ENCODE measurements at places on chromosomes 3 and 15.

DNA sequence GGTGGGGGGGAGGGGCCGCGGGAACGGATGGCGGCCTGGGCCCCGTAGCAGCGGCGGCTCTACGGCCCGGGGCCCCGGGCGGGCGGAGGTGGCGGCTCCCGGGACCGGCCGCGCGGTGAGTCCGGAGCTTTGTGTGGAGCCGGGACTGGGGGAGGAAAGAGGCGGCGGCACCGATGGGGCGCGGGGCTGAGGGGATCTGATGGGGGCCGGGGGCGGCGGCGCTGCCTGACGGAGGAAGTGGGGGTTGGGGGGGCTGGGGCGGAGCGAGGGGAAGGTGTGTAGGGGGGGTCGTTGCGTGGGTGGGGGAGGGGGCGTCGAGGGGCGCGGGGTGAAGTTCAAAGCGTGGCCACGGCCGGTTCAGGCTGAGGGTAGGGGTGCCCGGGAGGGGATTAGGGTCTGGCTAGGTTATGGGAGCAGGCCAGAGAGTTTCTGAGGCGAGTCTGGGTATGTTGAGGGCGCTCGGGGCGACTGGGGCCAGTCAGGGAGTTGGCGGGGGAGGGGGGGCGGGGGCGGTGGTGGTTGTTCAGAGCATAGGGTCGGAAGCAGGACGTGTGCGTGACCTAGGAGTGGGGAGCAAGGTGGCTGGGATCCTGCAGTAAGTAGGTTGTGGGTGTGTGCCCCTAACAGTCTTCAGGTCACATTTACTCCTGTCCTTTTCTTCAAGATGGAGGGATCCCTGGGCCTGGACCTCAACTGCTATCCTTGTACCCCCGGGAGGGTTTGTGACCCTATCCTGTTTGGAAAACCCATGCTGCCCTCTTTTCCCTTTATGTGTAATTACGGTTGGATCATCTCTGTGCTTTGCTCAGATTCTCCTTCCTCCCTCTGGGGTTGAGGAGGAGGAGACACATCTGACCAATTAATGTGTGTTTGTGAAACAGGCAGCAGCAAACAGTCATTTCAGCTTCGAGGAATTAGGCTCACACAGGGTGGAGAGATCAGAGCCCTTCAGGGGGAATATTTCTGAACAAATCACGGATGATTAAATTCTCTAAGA lies 644 bp downstream of the ZNF609 start:
- H3K27me3 ChIP-seq, result no peaks in the 10 kb centered on the region
- H3K4me3 ChIP-seq, result peak overlapping the region; percentile 85
- no peaks in the 10 kb centered on the region for H3K36me3 ChIP-seq
- H3K4me1 ChIP-seq, result peaks cover 71% of the 10 kb centered on the region
- H3K27ac ChIP-seq, result peak overlapping the region; percentile 92

GRCh38 chr3:180223268-180223667 lies 186.5 kb upstream of the PEX5L start:
- no peak overlapping the region for H3K4me3 ChIP-seq
- H3K36me3 ChIP-seq, result peaks cover under 1% of the 10 kb centered on the region
- no peak for DNase-seq

DNA sequence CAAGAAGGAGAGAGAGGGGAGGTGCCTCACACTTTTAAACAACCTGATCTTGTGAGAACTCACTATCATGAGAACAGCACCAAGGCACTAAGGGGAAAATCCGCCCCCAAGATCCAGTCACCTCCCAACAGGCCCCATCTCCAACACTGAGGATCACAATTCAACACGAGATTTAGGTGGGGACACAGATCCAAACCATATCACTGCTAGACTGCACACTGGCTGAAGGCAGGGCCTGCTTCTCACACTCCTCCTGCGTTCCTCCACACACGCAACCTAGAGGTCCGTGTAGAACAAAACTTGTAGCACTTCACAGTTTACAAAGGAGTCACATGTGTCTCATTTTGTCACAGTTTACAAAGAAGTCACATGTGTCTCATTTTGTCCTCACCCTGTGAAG lies 97.8 kb downstream of the DAPK2 start:
- no peak overlapping the region for H3K4me3 ChIP-seq
- no peaks in the 10 kb centered on the region for H3K36me3 ChIP-seq
- H3K27ac ChIP-seq, result no peak overlapping the region
- no peak for DNase-seq
- no peaks in the 10 kb centered on the region for H3K27me3 ChIP-seq

GRCh38 chr3:178022599-178022998 lies 513.6 kb upstream of the KCNMB2 start:
- no peaks in the 10 kb centered on the region for H3K36me3 ChIP-seq
- H3K4me3 ChIP-seq, result no peak overlapping the region
- no peaks in the 10 kb centered on the region for H3K4me1 ChIP-seq

DNA sequence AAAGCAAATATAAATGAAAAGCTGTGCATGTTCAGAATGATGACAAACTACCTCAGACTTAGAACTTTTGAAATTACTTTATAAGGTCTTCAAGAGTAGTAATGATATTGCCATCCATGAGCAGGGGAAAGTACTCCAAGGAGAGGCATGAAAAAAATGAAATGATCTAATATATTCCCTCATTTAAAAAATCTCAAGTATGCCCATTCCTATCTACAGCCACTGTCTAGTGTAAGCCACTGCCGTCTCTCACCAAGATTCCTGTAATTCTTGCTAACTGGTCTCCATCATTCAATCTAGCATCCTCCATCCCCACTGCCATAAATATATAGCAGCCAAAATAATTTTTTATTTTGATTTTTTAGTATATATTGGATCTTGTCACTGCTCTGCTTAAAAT lies 258.8 kb downstream of the PLOD2 start:
- H3K4me1 ChIP-seq, result no peaks in the 10 kb centered on the region
- H3K27ac ChIP-seq, result no peak overlapping the region
- H3K4me3 ChIP-seq, result no peak overlapping the region
- no peak for DNase-seq

DNA sequence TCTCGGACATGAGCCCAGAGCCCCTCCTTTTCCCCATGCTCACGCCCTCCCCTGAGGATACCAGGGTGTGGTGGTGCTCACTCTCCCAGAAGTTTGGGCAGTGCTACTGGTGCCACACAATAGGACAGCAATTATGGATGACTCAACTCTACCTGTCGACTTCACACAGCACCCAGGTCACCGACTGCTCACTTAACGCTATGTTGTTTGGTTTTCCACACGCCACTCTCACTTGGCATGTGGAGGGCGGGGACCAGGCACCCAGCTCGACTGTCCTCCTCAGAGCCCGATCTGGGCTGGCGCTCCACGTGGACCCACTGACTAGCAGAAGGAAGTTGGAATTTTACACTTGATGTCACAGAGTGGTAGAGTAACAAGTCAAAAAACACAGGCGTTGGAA lies 30.9 kb downstream of the STIMATE start:
- H3K4me3 ChIP-seq, result no peak overlapping the region
- H3K4me1 ChIP-seq, result no peaks in the 10 kb centered on the region
- H3K27me3 ChIP-seq, result no peaks in the 10 kb centered on the region
- no peak overlapping the region for H3K27ac ChIP-seq

DNA sequence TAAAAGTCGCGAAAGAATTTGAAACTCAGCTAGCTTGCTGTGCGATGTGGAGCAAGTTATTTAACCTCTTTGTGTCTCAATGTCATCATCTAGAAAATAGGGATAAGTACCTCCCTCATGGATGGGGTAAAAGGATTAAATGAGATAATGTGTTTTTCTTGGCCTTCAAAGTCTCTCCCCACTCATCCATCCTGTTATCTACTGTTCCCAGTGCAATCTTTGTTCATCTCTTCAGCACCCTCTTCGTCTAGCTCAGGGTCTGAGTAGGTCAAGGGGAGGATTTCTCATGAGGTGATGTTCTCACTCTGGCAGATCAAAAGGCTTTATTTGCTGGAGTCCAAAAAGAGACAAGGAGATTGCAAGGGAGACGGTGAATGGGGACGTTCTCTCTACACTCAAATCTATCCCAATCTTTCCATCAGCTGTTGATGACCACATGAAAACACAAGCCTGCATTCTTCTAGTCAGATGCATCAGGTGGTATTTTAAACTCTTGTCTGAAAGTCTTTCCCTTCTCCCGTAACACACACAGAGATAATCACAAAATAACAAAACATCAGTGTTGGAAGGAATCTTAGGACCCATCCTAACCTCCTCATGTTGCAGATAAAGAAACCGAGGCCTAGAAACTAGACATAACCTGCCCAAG lies 1.3 kb downstream of the MESD start:
- H3K4me1 ChIP-seq, result peaks cover 21% of the 10 kb centered on the region
- H3K27ac ChIP-seq, result peak overlapping the region; percentile 98
- peak overlapping the region; percentile 98 for H3K4me3 ChIP-seq
- H3K36me3 ChIP-seq, result no peaks in the 10 kb centered on the region

DNA sequence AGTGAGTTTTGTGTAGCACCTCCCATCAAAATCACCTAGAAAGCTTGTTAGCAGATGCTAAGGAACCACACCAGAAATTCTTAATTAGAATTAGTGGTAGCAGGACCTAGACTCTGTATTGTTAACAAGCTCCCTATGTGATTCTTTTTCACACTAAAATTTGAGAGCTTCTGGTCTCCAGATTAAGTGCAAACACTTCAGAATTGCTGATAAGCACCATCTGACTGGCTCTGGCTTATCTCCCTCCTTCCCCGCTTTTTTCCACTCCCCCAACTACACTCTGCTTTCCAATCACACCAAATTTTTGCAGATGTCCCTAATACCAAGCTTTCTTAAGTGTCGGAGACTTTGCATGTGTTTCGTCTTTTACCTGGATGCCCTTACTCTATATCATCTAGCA lies 410.1 kb upstream of the DPH6 start:
- no peak overlapping the region for H3K4me3 ChIP-seq
- H3K36me3 ChIP-seq, result no peaks in the 10 kb centered on the region
- peaks cover 8% of the 10 kb centered on the region for H3K4me1 ChIP-seq
- no peaks in the 10 kb centered on the region for H3K27me3 ChIP-seq
- DNase-seq, result no peak
- no peak overlapping the region for H3K27ac ChIP-seq

GRCh38 chr3:119679874-119680273 lies 2.7 kb upstream of the COX17 start:
- DNase-seq, result no peak
- H3K4me1 ChIP-seq, result peaks cover 17% of the 10 kb centered on the region
- no peak overlapping the region for H3K27ac ChIP-seq
- H3K27me3 ChIP-seq, result no peaks in the 10 kb centered on the region

- peaks cover 2% of the 10 kb centered on the region for H3K36me3 ChIP-seq
- no peak for DNase-seq
- no peak overlapping the region for H3K4me3 ChIP-seq
Observed at GRCh38 chr15:70505411-70505919, 257.9 kb downstream of the UACA start.
